ENCODE measurements at places on chromosomes 13 and 19.

- DNase-seq, result no peak
Measured at GRCh38 chr13:54185785-54186184, 1157.2 kb downstream of the OLFM4 start.

GRCh38 chr19:54478677-54479266, 5.7 kb upstream of the CDC42EP5 start:
- DNase-seq, result no peak

GRCh38 chr13:28864544-28864943, 44.4 kb downstream of the MTUS2 start:
- DNase-seq, result no peak

DNA sequence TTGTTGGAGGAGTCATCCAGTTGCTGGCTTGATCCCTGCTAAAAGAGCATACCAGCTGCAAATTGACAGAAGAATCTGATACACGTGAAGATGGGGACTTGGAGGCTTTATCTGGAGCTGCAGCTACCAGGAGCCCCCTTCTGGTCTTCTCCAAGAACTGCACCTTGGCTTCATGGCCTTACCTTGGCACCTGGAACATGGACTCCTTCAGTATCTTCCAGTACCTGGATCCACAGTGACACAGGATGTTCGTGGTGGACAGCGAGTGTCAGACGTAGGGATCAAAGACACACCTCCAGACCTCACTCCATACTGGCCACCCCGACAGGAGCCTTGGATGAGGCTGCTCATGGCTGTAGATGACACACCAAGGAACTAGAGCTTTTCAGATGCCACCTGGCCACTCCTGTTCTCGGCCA, 9.9 kb upstream of the ACSBG2 start:
- peak; percentile 45 for DNase-seq
